ENCODE measurements at places on chromosomes 5 and 9. TPM values are rescaled to one million over a fixed set of nuclear protein-coding genes. Genes with fewer than 3 reads are reported as not detected.
A peak's percentile ranks its signal among the peaks of the same experiment; 100 is the strongest.

DNA sequence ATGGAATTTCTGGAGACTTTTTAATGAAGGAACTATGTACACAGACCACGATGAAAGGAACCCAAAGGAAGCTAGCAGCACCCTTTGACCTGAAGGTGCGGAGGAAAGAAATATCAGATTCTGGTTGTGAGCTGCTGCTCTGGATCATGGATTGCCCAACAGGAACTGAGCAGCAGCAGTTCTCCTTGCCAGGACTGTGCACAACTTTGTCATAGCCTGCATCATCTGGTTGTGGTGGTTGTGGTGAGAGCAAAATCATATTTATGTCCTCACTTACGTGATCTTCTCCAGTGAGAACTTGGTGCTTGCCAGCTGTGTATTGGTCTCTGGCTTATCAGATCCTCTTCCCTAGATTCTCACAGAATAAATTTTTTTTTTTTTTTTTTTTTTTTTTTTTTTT, 70.7 kb upstream of the LPAR1 start:
- H3K27me3 ChIP-seq = no peaks in the 10 kb centered on the region
- no peak overlapping the region for H3K27ac ChIP-seq
- H3K36me3 ChIP-seq = no peaks in the 10 kb centered on the region
- H3K4me1 ChIP-seq = no peaks in the 10 kb centered on the region
- H3K4me3 ChIP-seq = no peak overlapping the region
- DNase-seq = no peak

The FAM240B gene
- total RNA-seq = not detected

The MYORG gene
- total RNA-seq = 2.0 TPM

DNA sequence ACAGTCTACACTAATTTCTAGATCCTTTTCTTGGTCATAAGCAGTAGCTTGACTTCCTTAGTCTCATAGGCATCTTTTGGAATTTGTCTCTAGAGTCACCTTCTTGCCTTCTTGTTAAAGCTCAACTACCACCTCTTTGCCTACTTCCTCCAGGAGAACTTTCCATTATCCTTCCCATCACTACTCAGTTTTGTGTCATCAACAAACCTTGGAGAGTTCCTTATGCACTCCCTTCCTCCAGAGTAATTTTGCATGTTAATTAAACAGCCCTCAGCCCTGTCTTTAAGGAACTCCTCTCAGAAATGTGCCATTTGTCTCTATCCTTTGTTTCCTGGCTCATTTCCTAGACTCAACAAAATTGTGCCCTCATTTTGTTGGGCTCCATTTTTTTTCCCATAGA, 4.2 kb upstream of the EPB41L4B start:
- no peak for DNase-seq
- no peak overlapping the region for H3K27ac ChIP-seq
- H3K4me3 ChIP-seq = no peak overlapping the region
- H3K27me3 ChIP-seq = peaks cover 8% of the 10 kb centered on the region
- H3K4me1 ChIP-seq = no peaks in the 10 kb centered on the region

The WDR38 gene
- not detected for total RNA-seq

GRCh38 chr5:141510850-141511601, 22.1 kb downstream of the PCDHGC5 start:
- H3K4me3 ChIP-seq = no peak overlapping the region
- no peaks in the 10 kb centered on the region for H3K27me3 ChIP-seq
- H3K4me1 ChIP-seq = peaks cover 20% of the 10 kb centered on the region

- no peak overlapping the region for H3K4me3 ChIP-seq
- DNase-seq = peak; percentile 65
- H3K27me3 ChIP-seq = no peaks in the 10 kb centered on the region
- H3K27ac ChIP-seq = peak overlapping the region; percentile 13
- no peaks in the 10 kb centered on the region for H3K36me3 ChIP-seq
Measured at GRCh38 chr5:168364750-168365550, 73.5 kb downstream of the WWC1 start.

DNA sequence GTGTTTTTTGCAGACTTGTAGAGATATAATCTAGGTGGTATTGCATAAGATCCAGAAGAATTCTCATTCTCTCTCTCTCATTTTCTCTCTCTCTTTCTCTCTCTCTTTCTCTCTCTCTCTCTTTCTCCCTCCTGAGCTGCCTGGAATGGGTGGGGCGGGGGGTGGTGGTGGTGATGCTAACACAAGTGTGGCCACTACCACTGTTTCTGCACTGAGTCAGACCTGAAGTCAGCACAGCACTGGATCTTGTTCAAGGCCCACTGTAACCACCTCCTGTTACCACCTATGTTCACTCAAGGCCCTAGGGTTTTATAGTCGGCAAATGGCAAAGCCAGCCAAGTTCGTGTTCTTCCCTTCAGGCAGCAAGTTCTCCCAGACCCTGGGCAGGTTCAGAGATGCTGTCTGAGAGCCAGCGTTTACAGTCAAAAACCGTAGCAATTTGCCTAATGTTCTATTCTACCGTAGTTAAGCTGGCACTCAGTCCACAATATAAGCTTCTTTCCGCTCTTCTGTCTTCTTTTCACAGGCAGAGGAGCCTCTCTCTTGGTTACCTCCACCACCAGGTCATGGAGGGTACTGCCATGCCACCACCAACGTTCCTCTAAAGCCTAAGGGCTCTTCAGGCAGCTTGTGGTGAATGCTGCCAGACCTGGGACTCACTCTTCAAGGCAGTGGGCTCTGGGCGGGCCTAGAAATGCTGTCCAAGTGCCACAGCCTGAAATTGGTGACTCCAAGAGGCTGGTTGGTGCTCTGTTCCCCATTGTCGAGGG, 235.7 kb upstream of the PRR16 start:
- H3K4me3 ChIP-seq = no peak overlapping the region
- H3K4me1 ChIP-seq = no peaks in the 10 kb centered on the region
- no peaks in the 10 kb centered on the region for H3K27me3 ChIP-seq
- DNase-seq = no peak

GRCh38 chr5:58891086-58891970, 308.5 kb downstream of the RAB3C start:
- peak; percentile 90 for DNase-seq
- H3K27ac ChIP-seq = no peak overlapping the region
- no peaks in the 10 kb centered on the region for H3K4me1 ChIP-seq
- no peaks in the 10 kb centered on the region for H3K27me3 ChIP-seq

DNA sequence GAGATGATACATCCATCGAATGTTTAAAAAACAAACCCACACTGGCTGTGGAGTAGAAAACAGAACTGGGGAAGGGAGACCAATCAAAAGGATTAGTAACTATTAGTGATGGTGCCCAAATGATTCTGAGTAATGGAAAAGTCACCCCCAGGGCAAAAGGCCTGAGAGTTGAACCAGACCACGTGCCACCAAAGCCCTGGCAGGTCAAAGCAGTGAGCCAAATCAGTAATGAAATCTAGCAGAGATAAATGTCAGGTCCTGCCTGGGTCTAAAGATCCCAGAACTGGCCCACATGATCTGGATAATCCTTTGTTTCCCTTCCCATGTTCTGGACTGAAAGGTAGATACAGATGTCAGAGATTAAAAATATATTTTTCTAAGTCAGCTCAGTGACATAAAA, 9.4 kb downstream of the OTULINL start:
- H3K27me3 ChIP-seq = no peaks in the 10 kb centered on the region
- H3K4me1 ChIP-seq = no peaks in the 10 kb centered on the region
- no peaks in the 10 kb centered on the region for H3K36me3 ChIP-seq
- no peak overlapping the region for H3K4me3 ChIP-seq
- H3K27ac ChIP-seq = no peak overlapping the region

GRCh38 chr5:119291877-119292276, 63.9 kb upstream of the TNFAIP8 start:
- no peaks in the 10 kb centered on the region for H3K36me3 ChIP-seq
- peaks cover 17% of the 10 kb centered on the region for H3K4me1 ChIP-seq
- no peaks in the 10 kb centered on the region for H3K27me3 ChIP-seq
- no peak for DNase-seq
- H3K27ac ChIP-seq = no peak overlapping the region
- no peak overlapping the region for H3K4me3 ChIP-seq

- H3K4me3 ChIP-seq = no peak overlapping the region
- no peaks in the 10 kb centered on the region for H3K4me1 ChIP-seq
- H3K27ac ChIP-seq = no peak overlapping the region
- no peaks in the 10 kb centered on the region for H3K36me3 ChIP-seq
- peaks cover 1% of the 10 kb centered on the region for H3K27me3 ChIP-seq
- no peak for DNase-seq
Measured at GRCh38 chr9:17138503-17138902, 3.7 kb downstream of the CNTLN start.

The GABRA6 gene
- not detected for total RNA-seq

The CTSV gene
- total RNA-seq = 29.0 TPM

DNA sequence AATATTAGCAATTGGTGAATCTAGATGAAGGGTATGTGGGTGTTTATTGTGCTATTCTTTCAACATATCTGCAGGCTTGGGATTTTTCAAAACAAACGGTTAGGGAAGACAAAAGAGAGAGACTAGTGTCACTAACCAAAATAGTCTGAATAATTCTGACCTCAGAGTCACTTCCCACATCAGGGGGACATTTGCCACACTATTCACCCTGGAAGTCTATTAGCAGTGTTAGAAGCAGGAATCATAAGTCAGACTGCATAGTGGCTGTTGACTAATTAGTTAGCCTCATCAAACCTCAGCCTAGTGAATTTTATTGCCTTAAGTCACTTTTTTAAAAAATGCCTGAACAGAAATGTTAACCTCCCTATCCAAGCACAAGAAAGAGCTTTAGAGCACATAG, 169.2 kb upstream of the RGMB start:
- H3K27ac ChIP-seq = no peak overlapping the region
- H3K36me3 ChIP-seq = no peaks in the 10 kb centered on the region
- no peaks in the 10 kb centered on the region for H3K4me1 ChIP-seq
- H3K4me3 ChIP-seq = no peak overlapping the region
- DNase-seq = no peak

GRCh38 chr5:132237141-132237540, 9.5 kb upstream of the P4HA2 start:
- H3K4me3 ChIP-seq = no peak overlapping the region
- H3K27ac ChIP-seq = no peak overlapping the region
- no peaks in the 10 kb centered on the region for H3K36me3 ChIP-seq
- no peak for DNase-seq
- no peaks in the 10 kb centered on the region for H3K4me1 ChIP-seq

The RUFY1 gene
- total RNA-seq = 19.4 TPM

GRCh38 chr5:132883261-132883834, 9.9 kb downstream of the LEAP2 start:
- H3K4me1 ChIP-seq = peaks cover 3% of the 10 kb centered on the region
- H3K4me3 ChIP-seq = no peak overlapping the region
- H3K27ac ChIP-seq = peak overlapping the region; percentile 18
- no peaks in the 10 kb centered on the region for H3K27me3 ChIP-seq

GRCh38 chr9:127927201-127927987, 3.2 kb downstream of the PIP5KL1 start:
- H3K27me3 ChIP-seq = peaks cover 36% of the 10 kb centered on the region
- H3K27ac ChIP-seq = no peak overlapping the region
- no peaks in the 10 kb centered on the region for H3K4me1 ChIP-seq
- peak; percentile 18 for DNase-seq
- H3K4me3 ChIP-seq = peak overlapping the region; percentile 14

GRCh38 chr9:90966480-90967144, 165.0 kb downstream of the SYK start:
- H3K27me3 ChIP-seq = no peaks in the 10 kb centered on the region
- no peak overlapping the region for H3K27ac ChIP-seq
- peak; percentile 34 for DNase-seq
- H3K36me3 ChIP-seq = no peaks in the 10 kb centered on the region
- no peaks in the 10 kb centered on the region for H3K4me1 ChIP-seq

The COX7C gene
- total RNA-seq = 815 TPM

The TCF7 gene
- total RNA-seq = 12.7 TPM

The FLT4 gene
- 5.3 TPM for total RNA-seq

DNA sequence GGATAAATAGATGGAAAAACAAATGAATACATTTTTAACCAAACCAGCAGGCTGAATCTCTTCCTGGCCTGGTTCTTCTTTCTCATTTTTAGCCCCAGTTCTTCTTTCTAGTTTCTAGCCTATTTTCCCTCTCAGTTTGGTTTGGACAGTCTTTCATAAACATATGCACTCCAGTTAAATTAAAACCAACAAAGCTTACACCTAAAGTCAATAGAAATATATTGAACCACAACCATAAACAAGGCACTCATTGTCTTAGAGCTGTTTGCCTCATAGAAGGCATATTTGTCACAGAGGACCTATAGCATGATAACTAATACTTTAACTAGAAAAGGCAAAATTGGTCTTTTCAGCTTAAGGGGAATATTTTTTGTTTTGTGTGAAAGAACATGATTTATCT, 638.3 kb downstream of the NR2F1-AS1 start:
- H3K4me1 ChIP-seq = no peaks in the 10 kb centered on the region
- H3K4me3 ChIP-seq = no peak overlapping the region
- H3K36me3 ChIP-seq = no peaks in the 10 kb centered on the region
- DNase-seq = no peak

DNA sequence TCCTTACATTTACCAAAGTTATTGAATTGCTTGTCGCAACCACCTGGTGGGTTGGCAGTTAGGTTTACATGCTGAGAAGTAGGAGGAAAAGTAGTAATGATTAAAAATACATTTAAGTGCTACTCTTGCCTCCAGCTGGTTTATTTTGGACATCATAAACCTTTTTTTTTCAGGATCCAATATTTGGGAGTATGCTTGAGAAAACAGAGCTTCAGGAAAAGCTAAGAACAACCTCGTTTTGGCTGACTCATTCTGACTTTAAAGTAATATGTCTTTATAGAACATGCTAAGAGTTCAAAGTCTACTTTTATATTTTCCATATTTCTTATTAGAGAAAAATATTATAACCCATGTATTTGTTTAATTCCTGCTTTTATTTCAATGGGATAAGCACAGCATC, 41.7 kb upstream of the BNC2 start:
- no peaks in the 10 kb centered on the region for H3K36me3 ChIP-seq
- H3K27ac ChIP-seq = no peak overlapping the region
- DNase-seq = no peak
- H3K4me1 ChIP-seq = no peaks in the 10 kb centered on the region
- no peak overlapping the region for H3K4me3 ChIP-seq
- peaks cover 9% of the 10 kb centered on the region for H3K27me3 ChIP-seq

- no peaks in the 10 kb centered on the region for H3K27me3 ChIP-seq
- DNase-seq = no peak
- H3K36me3 ChIP-seq = peaks cover 6% of the 10 kb centered on the region
- H3K4me1 ChIP-seq = no peaks in the 10 kb centered on the region
- no peak overlapping the region for H3K27ac ChIP-seq
Measured at GRCh38 chr5:67173959-67174358, 22.6 kb downstream of the CD180 start.

GRCh38 chr9:69549310-69550202, 122.6 kb downstream of the APBA1 start:
- DNase-seq = peak; percentile 64
- H3K4me3 ChIP-seq = no peak overlapping the region
- H3K36me3 ChIP-seq = no peaks in the 10 kb centered on the region
- no peak overlapping the region for H3K27ac ChIP-seq

Measured in cardiac muscle cell (in vitro differentiated cells and primary cell).